ENCODE measurements at places on chromosomes 13 and 19. TPM values are rescaled to one million over a fixed set of nuclear protein-coding genes. Genes with fewer than 3 reads are reported as not detected.

Gene CACNG7
- total RNA-seq, result 0.51 TPM

Gene KCNRG
- 0.69 TPM for total RNA-seq

DNA sequence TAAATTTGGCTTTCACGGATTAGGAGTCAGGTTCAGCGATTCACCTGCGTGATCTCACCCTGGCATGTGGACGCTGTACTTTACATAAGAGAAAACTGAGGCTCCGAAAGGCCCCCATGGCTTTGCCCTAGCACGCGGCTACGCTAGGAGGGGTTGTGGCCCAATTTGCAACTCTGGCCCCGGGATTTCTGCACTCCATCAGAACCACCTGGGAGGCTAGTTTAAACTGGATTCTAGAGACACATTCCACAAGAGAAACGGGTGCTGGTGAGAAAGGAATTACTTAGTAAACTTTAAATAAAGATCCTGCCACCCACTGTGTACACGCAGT is 6.2 kb downstream of the BCL3 start:
- DNase-seq, result no peak

- DNase-seq, result no peak
These were observed 59.9 kb upstream of the DOCK9 start for GRCh38 chr13:99037756-99038155.

DNA sequence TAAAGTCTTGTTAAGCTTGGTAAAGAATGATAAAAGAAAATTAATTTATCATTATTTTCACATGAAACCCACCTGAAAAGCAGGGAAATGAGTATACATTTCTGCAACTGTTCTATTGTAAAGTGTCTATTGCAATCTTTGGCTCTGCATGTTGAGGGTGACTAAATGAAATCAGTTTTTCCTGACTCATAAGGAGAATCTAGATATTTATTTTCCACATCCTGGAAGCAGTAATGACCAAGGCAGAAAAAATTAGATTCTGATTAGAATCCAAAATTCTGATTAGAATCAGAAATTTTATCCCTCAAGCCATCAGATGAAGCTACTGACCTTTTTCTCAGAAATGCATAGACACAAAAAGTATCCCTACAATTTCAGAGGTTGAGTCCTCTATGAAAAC is 178.4 kb downstream of the MYO16 start:
- no peak for DNase-seq

DNA sequence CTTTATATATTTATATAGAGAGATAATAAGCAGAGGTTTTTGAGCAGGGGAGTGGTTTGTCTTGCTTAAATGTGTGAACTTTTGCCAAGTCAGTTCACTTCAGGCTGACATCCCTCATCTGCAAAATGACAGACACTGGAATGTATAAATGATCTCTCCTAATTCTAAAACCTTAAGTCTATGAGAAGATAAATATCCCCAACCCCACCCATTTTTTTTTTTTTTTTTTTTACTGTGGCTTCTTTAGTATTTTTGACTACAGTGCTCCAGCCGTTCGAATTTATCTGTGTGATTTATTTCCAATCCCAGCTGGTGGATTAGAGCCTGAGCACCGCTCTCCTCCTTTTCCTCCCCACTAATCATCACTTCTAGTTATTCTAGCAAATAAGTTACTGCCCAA is 234.8 kb downstream of the DACH1 start:
- no peak for DNase-seq

DNA sequence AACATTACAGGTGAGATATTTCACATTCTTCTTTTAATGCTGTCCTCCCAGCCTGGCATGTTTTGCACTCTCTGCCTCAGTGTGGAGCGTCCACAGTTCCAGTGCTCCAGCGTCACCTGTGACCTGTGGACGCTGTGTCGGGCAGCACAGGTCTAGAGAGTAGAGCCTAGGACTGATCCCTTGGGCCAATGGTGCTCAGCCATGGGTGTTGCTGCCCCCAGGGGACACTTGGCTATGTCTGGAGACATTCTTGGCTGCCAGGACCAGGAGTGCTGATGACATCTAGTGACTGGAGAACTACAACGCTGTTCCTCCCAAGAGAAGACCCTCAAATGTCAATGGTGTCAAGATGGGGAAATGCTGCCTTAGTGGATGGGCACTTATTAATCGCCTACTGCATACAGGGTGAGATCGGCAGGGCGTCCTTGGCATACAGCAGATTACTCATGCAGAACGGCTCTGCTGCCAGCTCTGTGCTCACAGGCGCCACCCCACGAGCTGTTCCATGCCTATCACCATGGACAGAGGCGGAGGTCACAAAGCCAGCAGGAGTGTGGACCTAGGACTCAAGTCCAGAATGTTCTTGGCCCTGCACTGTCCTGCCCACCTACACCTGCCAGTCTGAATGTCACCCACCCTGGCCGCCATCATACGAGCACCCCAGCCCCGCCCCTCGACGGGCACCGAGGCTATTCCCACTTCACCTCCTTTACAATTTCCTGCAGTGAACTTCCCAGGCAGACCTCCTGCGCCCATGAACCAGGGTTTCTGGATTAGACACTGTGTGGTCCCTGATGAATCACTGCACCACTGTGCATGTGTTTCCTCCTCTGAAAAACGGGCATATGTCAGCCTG is 13.9 kb upstream of the MADCAM1 start:
- DNase-seq, result no peak

Gene CAB39L
- 3.9 TPM for total RNA-seq

Gene HSPBP1
- total RNA-seq, result 24.6 TPM

DNA sequence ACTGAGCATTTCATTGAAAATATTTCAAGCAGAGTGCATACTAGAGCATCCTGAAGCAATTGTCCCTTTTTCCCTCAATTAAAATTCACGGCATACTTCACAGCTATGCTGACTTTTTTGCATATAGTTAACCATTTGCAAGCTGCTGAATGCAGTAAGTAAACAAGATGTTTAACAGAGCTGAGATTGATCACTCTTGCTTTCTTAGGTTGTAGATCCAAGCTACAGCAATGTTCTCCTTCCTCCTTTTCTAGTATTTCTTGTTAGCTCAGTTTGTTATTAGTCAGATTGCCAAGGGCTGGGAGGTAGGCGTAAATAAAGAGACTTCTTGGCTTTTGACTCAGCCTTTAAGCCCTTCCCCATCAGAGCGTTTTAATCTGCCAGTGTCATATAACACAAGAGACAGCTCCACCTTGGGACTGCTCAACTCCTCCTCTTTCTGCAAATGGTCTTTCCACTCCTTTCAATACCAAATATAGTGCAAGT is at the start of gene SLITRK6:
Gene SLITRK6 (minus strand): TSS at position 323 of the 486 bp plus-strand sequence. CDS start 2,911 bp downstream, outside the sequence.
- DNase-seq, result peak; percentile 18

Gene TUBA3C
- not detected for total RNA-seq

DNA sequence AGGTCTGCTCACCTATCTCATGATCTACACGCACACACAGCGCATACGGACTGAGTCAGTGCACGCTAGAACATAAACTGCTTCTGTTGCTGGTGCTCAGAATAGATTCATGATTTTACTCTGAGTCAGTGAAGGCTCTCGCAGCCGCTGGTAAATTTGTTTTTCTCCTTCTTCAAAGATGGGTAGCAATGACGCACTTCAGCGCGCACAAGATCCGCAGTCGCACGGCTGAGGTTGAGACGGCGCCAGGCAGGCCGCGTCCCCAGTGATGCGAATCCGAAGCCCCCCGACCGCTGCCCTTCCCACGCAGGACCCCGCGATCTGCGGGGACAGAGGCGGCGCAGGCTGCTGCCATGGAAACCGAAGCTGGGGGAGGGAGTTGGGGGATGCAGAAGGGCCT is 103.7 kb upstream of the USP29 start:
- no peak for DNase-seq

DNA sequence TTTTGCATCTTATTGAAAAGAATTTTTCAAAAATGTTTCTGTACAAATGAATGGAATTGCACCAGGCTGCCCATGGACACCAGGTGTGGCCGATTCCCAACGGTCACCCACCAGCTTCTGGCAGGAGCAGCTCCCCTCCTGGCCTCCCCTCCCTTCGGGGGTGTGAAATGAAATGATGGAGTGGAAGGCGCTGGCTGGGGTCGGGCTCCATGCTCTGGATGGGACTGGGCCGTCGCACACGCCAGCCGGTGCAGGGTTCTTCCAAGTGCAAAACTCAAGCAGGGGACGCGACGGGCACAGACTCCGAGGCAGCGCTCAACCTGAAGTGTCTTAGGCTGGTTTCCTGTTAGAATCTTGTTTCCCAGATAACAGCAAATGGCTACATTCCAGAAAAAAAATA is 21.9 kb downstream of the C19orf44 start:
- no peak for DNase-seq

Gene SPRY2
- 21.7 TPM for total RNA-seq

DNA sequence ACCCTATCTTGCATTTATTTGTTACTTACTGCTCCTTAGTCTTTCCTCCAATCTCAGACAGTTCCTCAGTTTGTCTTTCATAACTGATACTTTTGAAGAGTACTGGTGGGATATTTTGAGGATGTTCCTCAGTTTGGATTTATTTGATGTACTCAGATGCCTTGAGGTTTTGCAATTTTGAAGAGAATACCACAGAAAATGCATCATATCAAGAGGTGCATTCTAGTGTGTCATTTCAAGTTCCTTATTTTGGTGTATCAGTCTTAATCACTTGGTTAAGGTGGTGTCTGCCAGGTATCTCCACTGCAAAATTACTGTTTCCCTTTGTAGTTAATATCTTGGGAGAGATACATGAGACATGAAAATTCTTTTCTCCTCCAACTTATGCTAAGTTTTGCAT is 75.1 kb downstream of the URI1 start:
- no peak for DNase-seq

DNA sequence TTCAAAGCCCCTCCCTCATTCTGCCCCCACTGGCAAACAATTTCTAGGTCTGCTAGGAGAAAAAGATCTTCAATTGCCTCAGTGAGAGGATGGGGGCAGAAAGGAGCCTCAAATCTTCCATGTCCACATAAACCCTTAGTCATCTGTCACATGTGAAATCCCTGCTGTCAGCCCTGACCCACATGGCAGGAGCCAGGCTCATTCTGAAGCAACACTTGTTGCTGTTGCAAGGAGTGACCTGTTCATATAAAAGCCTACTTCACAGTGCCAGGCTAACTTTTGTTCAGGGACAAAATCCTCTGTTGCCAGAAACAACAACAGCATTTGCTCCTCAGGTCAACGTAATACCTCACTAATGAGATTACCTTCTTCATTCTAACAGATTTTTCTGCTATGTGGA is 70.5 kb downstream of the IRS2 start:
- DNase-seq, result no peak

DNA sequence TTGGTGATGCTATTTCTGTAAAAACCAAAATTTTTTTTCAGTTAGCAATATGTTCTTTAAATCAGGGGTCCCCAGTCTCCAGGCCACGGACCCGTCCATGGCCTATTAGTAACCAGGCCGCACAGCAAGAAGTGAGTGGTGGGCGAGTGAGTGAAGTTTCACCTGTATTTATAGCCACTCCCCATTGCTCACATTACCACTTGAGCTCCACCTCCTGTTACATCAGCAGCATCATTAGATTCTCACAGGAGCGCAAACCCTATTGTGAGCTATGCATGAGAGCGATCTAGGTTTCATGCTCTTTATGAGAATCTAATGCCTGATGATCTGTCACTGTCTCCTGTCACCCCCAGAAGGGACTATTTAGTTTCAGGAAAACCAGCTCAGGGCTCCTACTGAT is 58.9 kb upstream of the SLC7A1 start:
- DNase-seq, result no peak

Gene RGL3
- 0.69 TPM for total RNA-seq

Gene SCN1B
- 0.62 TPM for total RNA-seq

- no peak for DNase-seq
These were observed 424.2 kb downstream of the KCTD12 start for GRCh38 chr13:76461999-76462398.

- no peak for DNase-seq
These were observed 98.7 kb upstream of the RNF113B start for GRCh38 chr13:98275681-98276171.

DNA sequence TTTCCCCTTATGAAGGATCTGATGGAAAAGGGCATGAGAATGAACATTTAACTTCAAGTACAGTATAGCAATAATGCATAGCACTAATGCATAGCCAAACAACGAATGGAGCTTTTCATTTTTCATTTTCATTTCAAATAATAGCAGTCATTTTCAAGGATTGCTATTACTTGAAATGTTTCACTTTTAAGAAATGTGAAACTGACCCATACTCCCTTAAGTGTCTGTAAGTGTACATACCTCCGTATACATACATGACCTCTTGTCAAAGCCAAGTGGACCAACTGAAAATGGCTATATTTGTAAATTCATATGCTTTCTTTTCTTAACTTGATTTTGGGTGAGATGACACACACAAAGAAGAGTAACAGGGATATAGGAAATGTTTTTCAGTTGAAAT is 3.8 kb downstream of the RAP2A start:
- DNase-seq, result no peak

Gene LRRC8E
- 0.08 TPM for total RNA-seq

GRCh38 chr19:7083076-7083956 is 13.8 kb downstream of the ZNF557 start:
- DNase-seq, result no peak

Gene PDX1
- 0.59 TPM for total RNA-seq

DNA sequence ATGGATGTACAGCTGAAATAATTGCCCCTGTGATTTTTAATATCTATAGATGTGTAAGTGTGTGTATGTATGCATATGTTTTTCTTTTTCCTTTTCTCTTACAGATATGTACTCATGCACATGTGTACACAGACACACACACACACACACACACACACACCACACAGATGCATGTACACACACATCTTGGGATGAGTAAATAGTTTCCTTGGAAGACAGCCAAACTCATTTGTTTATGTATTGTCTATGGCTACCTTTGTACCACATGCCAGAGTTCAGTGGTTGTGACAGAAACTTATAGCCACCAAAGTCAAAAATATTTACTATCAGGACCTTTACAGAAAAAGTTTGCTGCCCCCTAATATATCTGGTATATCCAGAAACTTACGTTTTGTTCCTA is 192.6 kb downstream of the MAB21L1 start:
- no peak for DNase-seq

GRCh38 chr19:57269515-57270250 is 10.6 kb upstream of the ZNF460 start:
- DNase-seq, result no peak

Gene CYP4F2
- not detected for total RNA-seq

- DNase-seq, result peak; percentile 100
These were observed 471 bp upstream of the TMTC4 start for GRCh38 chr13:100674872-100675660.

Measured in endothelial cell (in vitro differentiated cells).